ENCODE measurements at places on chromosomes 4 and X.
A peak's percentile ranks its signal among the peaks of the same experiment; 100 is the strongest.

DNA sequence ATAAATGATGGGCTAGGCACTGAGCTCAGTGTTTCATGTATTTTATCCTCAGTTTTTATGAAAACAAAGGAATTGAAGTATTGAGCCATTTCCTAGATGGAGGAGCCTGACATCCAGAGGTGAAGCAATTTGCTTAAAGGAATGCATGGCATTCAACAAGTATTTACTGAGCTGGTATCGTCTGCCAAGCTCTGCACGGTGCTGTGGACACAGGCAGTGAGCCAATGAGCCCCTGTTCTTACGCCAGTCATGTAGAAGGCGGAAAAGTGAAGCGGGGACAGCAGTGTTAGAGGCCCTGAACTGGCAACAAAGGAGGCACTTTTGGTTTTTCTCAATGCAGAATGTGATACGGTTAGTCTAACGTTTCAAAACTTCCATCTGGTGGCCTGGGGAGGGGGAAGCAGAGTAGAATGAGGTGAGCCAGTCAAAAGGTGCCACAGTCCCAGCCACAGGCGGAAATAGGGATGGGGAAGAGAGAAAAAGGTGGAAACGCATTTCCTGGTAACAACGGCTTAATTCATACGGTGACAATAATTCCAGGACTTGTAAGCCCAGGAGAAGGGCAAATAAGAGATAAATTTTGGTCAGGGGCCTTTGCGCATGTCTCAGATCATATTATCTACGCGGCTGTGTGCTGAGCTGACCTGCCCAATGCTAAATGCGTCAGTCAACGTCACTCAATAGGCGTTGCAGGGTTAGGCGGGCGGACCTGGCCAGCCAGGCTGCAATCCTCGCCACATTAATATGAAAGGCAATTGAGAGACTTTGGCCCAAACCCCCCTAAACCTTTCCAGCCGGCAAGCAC lies 133.9 kb downstream of the AFAP1 start:
- DNase-seq: peak; percentile 96

GRCh38 chrX:69067841-69068240 lies 97.4 kb downstream of the PJA1 start:
- no peak for DNase-seq

GRCh38 chrX:105645667-105646357 lies 176.5 kb upstream of the NRK start:
- DNase-seq: peak; percentile 42

DNA sequence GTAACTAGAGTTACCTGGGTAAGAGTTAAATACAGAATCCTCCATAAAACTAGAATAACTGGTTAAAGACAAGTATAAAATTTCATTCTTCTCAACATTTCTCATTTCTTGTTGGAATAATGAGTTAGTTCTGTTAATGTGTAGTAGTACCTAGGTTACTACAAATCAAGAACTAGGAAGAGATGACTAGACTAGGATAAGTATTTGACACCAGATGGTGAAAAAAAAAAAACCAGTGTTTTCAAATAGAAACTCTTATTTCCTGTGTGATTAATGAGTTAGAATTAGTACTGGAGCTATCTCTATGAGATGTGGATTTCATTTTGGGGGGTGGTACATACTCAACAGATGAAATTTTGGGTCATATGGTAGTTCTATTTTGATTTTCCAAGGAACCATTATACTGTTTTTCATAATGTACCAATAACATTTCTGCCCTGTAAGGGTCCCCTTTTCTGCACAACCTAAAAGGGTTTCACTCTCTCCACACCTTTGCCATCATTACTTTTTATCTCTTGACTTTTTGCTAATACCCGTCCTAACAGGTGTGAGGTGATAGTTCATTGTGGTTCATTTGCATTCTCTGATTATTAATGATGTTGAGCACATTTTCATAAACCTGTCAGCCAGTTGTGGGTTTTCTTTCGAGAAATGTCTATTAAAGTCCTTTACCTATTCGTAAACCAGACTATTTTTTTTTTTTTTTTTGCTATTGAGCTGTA lies 1.7 kb upstream of the VCX start:
- DNase-seq: no peak

DNA sequence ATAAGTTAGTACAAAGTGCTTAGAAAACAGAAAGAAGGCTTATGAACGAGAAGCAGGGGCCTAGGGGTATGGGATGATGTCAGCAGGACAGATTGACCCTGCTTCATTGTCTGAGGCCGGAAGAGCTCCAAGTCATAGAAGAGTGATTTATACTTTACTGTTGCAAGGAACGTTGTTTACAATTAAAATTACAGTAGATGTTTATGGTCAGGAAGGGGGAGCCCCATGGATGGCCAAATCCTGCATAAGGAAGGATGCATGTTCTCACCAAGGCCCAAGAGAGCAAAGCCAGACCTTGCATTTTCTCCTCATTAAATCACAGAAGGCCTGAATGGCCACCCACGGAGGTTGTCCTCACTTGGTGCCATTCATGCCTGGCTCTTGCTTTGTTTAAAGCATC lies 115.3 kb downstream of the LDB2 start:
- peak; percentile 49 for DNase-seq

GRCh38 chr4:159048166-159048886 lies 54.6 kb upstream of the RAPGEF2 start:
- peak; percentile 81 for DNase-seq

DNA sequence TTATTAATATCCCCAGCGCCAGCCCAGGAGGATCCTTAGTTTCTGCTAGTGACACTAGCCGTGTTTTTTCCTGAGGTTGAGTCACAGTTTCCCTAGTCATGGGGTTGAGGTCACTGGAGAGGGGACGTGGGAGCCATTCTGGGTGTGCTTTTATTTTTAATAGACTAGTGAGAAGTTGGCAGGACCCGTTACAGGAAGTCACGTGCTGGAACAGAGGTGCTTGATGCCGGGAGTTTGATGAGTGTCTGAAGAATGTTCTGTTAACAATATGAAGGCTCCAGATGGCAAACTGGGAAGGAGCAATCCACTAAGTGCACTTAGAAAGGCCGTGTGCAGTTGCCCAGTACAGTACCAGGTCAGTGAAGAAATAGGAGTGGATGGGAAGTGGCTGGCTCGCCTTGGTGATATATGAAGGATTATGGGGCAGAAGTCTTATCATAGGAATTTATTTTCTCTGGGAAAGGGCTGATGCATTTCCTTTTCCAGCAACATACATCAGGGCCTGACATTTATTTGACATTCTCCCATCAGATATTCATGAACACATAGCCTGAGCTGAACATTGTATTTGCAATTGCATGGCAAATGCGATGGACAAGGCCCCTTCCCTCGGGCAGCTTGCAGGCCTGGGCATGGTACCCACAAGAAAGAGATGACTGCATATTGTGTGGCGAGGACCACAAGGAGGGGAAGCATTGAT lies 291.8 kb downstream of the FBXW7 start:
- DNase-seq: no peak

GRCh38 chr4:14652522-14652921 lies 349.8 kb upstream of the CPEB2 start:
- no peak for DNase-seq

GRCh38 chr4:154004507-154005170 lies 215.8 kb upstream of the SFRP2 start:
- peak; percentile 47 for DNase-seq

DNA sequence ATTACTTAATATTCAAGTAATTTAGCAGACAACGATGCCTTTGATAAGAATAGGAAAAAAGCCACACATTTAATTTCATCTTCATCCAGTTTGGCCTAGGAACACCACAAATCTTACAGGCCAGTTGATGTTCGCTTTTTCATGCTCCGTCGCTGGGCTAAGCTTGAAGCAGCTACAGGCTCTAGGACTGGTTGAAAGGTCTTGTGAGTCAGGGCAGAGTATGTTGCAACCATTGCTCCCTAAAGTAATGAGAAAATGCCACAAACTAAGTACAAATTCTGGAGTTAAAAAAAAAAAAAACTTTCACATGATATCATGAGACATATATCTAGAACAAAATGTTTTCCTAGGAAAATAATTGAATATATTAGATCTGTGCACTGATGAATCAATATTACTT lies 123.8 kb downstream of the RPS6KA6 start:
- DNase-seq: peak; percentile 76

GRCh38 chr4:4256799-4257198 lies 8.8 kb upstream of the TMEM128 start:
- no peak for DNase-seq

DNA sequence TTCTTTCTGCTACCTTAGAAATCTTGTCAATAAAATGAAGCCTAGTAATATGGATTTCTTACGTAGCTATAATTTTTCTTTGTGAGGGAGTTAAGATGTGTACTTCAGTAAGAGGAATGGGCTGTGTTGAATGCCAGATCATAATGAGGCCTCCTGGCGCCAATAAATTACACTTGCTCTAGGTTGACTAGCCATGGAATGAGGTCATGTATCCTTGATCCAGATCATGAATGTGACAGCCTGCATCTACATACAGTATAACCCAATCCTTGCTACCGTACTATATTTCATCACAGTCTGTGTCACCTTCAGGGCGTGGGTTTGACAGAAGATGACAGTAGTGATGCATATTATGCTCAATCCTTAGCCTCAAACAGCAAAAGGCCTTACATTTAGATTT lies 36.2 kb downstream of the NHS start:
- no peak for DNase-seq

- DNase-seq: no peak
Measured at GRCh38 chrX:10120331-10120730, 36.4 kb upstream of the CLCN4 start.

GRCh38 chr4:119646347-119647071 lies 17.9 kb upstream of the PDE5A start:
- no peak for DNase-seq

DNA sequence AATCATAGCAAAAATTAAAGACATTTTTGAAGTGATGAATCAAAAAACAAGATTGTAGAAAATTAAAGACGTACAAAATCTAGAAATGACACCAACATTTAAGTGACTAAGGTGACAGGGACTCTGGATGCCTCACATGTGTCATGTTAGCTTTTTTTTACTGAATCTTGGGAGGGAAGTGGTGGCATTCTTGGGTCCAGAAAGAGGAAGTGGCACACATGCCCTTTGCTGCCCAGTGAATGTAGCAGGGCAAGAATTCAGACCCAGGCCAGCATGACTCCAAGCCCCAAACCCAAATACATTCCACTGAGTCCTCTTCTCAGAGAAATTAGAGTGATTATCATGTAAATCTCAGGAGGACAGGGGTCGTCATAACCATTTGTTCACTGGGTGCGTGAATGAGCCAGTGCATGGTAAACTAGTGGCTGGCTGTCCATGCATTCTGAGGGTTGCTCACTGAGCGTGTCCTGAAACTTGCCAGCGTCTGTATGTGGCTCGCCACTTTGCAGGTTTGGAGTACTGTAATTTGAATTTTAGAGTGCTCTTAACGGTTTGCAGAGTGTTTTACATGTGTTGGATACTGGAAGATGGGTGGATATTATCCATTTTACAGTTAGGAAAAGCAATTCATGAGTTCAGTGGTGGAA lies 55.4 kb upstream of the TBC1D14 start:
- no peak for DNase-seq

- peak; percentile 9 for DNase-seq
Measured at GRCh38 chr4:169899295-169899694, 126.9 kb downstream of the MFAP3L start.

GRCh38 chrX:136268051-136269048 lies 17.1 kb upstream of the MAP7D3 start:
- DNase-seq: peak; percentile 41

DNA sequence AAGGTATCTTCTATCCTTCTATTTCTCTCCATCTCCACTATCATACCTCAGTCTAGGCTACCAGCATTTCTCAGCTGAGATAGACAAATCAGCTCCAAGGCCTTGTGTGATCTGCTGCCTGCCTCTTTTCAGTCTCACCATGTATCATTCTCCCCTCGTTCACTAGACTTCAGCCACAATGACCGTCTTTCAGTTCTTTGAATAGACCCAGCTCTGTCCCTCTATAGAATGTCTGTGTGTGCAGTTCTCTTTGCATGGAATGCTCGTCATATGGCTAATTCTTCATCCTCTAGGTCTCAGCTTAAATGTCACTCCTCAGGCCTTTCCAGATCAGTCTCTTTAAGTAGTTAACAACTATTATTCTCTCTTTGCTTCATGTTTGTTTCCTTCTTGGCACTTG lies 6.5 kb downstream of the IGBP1 start:
- DNase-seq: no peak

GRCh38 chrX:133648594-133648993 lies 233.3 kb upstream of the GPC4 start:
- DNase-seq: no peak

- no peak for DNase-seq
Measured at GRCh38 chrX:121216641-121217374, 169.4 kb downstream of the GLUD2 start.

Measured in iris pigment epithelial cell (primary cell).